ENCODE measurements at places on chromosomes 4 and X.

DNA sequence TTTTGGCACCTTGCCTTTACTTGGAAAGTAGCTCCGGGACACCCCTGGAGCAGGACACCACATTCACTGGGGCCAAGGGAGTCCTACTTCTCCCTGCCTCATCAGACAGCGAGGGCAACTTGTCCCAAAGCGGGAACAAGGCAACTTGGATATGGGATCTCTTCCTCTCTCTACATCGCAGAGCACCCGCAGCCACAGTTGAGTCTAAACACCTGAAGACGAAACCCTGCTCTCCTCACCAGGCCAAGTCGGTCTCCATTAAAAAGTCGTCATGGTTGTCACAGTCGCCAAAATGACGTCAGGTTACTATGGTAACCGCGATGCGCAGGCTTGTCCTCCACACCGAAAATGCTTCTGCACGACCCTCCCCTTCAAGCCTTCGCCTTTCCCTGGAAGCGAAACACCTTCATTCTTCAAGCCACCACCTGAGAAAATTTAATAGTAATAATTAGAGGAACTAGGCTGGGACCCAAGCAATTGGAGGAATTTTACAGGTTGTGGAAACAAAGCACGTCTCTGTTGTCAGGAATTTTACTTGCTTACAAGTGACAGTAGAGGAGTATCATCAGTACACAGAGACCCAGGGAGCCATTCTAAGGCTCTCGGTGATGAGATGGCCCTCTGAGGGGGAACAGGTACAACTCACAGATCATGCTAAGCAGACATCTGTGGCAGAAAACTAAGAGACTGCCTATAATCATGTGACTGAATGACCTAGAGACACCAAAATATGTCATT, 30.5 kb upstream of the TCEAL4 start:
- DNase-seq, result peak; percentile 66

- DNase-seq, result no peak
Measured at GRCh38 chr4:24659241-24659961, 75.0 kb upstream of the DHX15 start.

DNA sequence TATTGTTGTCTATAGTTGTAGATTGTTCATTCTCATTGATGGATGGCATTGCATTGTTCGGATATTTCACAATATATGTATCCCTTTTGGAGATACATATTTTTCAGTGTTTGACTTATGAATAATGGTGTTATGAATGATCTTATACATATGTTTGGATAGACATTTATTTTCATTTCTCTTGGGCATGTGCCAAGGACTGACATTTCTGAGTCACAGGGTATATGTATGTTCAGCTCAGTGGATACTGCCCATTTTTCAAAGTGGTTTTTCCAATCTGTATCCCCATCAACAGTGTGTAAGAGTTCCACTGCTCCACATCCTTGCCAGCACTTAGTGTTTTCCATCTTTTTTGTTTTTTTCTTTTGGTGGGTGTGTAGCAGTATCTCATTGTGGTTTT, 45.0 kb upstream of the RAB40AL start:
- DNase-seq, result no peak

DNA sequence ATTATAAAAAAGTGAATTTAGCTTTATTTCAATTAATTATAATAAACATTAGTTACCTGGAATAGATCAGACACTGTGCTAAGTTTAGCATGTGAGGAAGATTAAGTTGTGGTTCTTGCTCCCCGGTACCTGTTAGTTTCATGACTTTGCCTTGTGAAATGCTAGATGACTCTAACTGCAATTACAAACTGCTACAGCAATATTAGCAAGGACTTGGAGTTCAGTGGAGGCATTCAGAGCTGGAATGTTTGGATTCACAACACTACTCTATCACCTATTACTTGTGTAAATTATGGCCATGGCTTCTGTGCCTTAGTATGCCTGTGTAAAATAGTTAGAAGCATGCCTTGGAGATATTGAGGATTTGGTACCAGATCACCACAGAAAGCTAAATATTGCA, 21.4 kb upstream of the ANXA10 start:
- no peak for DNase-seq

- DNase-seq, result no peak
Measured at GRCh38 chr4:107213410-107213809, 177.3 kb upstream of the DKK2 start.

GRCh38 chr4:143046454-143046853, 138.3 kb upstream of the USP38 start:
- DNase-seq, result no peak

DNA sequence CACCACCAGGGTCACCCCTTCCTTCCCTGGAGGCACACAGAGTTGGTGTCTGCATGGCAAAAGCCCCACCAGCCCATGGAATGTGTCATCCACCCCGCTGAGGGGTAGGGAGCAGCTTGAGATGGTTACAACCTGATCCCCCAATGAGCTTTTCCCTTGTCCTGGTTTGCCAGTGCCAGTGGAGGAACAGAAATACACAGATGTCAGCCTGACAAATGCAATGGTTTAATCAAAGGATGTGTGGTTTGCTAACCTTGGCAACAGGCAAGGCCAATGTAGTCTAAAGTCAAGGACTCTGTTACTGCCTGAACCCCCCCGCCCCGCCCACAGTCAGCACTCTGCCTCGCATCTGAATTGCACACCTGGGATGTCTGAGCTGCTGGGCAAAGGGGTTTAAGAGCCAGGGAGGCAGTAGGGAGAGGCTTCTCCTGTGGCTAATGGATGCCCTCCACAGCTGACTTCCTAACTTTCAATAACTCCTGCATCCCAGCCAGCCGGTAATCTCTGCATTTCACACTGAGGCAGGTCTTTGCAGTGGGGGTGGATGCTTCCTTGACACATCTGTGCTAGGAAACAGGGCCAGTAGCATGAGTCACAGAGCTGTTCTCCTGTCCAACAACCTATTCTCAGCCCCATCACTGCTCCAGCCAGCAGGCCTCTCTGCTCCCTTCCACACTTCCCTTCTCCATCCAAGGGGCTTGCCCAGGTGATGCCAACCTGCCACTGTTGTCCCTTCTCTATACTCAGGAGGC, 137.5 kb downstream of the AMMECR1 start:
- DNase-seq, result no peak

DNA sequence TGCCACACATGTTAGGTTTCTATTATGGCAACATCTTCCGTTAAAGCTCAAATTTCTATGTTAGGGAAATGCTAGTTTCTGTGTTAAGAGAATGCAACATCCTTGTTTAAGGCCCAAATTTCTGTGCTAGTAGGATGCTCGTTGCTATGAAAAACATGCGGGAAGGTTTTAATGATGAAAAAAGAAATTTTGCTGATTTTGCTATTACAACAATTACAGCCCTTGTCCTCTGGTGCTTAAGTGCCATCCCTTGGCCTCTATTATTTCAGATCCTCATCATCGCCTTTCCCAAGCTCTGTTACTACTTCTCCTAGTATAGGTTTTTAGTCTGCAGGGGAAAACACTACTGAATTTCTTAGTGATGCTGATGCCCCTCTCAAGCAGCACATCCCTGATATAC, 412.6 kb upstream of the NDST3 start:
- no peak for DNase-seq

- no peak for DNase-seq
Measured at GRCh38 chr4:80926891-80927290, 103.6 kb upstream of the BMP3 start.

- peak; percentile 72 for DNase-seq
Measured at GRCh38 chrX:119067023-119067739, 5.6 kb upstream of the CT47C1 start.

DNA sequence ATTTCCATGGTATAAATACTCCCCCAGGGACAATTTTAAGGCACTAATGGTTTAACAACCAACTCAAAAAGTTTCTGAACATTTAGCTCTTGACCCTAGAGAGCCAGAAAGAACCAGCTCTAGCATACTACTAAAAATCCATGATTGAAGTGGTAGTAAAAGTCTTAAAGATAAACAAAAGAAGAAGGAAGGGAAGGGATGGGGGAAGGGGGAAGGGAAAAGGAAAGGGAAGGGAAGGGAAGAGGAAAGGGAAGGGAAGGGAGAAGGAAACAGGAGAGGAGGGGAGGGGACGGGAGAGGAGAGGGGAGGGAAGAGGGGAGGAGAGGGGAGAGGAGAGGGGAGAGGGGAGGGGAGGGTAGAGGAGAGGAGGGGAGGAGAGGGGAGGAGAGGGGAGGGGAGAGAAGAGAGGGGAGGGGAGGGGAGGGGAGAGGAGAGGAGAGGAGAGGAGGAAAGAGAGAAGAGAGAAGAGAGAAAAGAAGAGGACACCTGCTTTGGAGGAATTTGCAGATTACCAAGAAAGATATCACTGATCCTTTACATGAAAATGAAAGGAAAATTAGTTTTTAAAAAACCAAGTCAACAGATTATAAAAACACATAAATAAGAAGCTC, 26.4 kb upstream of the FAM241A start:
- DNase-seq, result no peak

GRCh38 chr4:102819588-102820365, 7.6 kb downstream of the UBE2D3 start:
- DNase-seq, result no peak

- DNase-seq, result no peak
Measured at GRCh38 chrX:40331353-40331752, 233.6 kb upstream of the BCOR start.

DNA sequence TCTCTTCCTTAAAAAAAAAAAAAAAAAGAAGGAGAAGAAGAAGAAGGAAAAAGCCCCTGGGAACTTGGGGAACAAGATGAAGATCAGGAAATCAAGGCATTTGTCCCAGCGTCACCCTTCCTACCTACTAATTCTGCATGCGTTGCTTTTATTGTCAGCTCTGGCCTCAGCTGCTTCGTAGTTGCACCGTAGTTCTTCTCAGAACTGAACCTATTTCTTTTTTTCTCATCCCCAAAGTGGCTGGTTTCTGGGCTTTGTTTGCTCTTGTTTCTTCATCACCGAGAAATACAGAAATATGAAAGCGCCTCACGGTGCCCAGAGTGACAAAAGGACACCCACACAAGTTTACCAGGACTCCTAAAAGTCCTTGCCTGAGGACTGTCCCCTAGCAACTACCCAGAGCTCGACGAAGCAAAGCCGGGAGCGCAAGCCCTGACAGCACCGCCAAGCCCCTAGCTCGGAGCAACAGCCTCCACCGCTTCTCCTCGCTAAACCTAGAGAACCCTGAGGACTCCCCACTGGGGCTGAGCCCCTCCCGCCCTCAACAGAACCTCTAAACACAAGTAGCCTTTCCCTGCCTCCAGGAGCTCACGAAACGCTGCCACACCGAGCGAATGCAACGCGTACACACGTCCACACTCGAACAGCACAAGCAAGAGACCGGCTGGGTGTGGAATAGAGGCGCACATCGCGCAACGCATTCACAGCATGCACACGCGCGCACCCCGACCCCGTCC, 710 bp downstream of the PRKG2 start:
- DNase-seq, result no peak

DNA sequence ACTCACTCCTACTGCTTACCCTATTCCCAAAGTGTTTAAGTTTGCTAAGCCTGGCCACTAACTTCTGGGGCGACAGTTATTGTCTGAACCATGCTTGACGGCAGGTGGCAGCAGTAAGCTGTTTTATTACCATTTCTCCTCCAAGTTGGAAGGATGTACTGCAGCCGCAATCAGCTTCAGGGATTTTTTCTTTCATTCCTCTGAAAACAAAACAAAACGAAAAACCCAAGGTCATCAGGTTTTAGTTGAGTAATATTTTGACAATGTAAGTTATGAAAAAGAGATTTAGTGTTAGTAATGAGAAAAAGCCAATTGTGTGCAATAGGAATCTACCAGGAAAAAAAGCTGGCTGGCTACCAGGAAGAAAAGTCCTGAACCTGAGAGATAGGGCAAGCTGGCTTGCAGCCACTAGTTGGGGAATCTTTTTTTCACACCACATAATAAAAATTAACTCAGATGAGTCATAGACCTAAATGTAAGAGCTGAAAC, 13.2 kb upstream of the RAB9B start:
- DNase-seq, result peak; percentile 84

GRCh38 chrX:76454456-76454927, 27.0 kb downstream of the MAGEE1 start:
- DNase-seq, result no peak

- no peak for DNase-seq
Measured at GRCh38 chrX:139933904-139934303, 1.1 kb upstream of the ATP11C start.

- no peak for DNase-seq
Measured at GRCh38 chrX:154596290-154596929, 11.5 kb downstream of the CTAG1A start.

DNA sequence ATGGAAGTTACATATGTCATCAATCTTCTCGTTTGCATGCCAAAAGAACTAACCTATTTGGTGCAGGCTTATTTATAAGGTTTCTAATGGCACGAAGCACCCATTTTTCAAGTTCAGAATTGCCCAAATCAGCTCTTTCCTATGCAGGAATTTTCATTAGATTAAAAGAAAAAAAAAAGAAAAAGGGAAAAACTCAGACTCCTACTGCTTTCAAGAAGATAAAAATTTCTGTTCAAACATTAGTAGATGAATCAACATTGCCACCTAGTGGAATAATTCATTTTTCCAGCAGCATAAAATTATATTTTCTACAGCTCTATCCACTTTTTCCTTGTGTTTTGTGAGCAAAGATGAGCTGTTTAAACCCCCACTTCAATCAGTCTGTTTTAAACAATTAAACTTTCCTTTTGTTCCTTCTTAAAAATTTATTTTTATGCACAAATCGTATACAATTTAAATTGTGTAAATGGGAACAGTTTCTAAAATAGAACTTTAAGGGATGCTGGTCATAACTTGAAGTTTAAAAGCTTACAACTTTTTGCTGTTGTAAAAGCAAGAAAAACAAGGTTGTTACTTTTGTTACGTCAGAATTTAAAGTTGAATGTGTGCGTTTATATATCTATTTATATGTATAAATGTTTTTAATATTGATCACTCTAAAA, 309.9 kb downstream of the ARAP2 start:
- DNase-seq, result no peak

DNA sequence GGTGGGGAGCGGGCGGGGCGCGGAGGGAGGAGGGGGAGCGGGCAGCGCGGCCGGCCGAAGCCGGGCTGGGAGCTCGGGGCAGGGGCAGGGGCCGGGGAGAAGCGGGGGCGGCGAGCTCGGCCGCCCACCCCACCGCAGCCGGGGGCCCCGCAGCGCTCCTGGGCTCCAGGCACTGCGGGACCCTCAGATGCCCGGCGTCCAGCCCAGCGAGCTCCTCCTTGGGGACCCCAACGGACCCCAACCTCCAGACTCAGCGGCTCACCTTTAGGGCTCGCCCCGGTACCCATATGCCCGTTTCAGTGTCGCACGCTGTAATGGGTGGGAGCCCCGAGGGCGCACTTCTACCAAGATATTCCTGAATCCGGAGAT, 357 bp upstream of the ADGRG2 start:
- no peak for DNase-seq

- no peak for DNase-seq
Measured at GRCh38 chr4:174714393-174715211, 114.4 kb downstream of the GLRA3 start.
